Kidney (tissue), 22 donors: ENCODE measurements at places on chromosomes 4 and X.
A peak's percentile ranks its signal among the peaks of the same experiment; 100 is the strongest.

DNA sequence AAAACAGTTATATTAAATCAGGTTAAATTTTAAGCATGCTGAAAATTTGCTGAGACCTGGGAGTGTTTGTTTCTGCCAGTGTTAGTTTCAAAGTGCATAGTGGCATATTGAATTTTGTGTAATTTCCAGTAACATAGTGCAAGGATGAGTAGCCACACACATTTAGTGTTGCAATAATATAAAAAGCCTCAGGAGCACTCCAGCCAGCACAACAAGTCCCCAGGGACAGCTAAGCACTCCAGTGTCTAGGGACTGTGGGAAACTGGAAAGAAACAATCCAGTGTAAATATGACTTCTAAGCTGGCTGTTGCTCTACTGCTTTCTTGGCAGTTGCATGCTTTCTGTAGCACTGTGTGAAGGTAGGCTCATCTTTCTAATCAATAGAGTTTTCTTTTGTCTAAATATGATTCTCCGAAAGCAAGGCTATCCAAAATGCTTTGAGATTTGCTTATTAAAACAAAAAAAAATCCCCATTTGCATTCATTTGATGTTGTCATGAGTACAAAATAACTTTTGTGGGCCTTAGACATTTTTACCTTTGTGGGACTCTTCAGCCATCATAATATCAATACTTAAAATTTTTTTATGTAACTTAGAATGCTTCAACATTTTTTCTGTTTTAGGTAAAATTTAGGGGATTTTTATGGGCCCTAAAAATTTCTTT is 24.2 kb upstream of the CXCL2 start:
- no peak for DNase-seq

GRCh38 chr4:122928930-122929329 is 6.5 kb upstream of the NUDT6 start:
- no peak for DNase-seq

- DNase-seq = no peak
Measured at GRCh38 chr4:15706646-15707362, 3.9 kb downstream of the BST1 start.

- no peak for DNase-seq
Measured at GRCh38 chr4:186074189-186074588, 5.2 kb downstream of the TLR3 start.

- no peak for DNase-seq
Measured at GRCh38 chr4:84957514-84958420, 8.7 kb downstream of the WDFY3 start.

GRCh38 chr4:22969287-22969896 is 276.7 kb downstream of the GBA3 start:
- DNase-seq = no peak

GRCh38 chrX:135396566-135396965 is 25.2 kb upstream of the SMIM10L2A start:
- DNase-seq = no peak

DNA sequence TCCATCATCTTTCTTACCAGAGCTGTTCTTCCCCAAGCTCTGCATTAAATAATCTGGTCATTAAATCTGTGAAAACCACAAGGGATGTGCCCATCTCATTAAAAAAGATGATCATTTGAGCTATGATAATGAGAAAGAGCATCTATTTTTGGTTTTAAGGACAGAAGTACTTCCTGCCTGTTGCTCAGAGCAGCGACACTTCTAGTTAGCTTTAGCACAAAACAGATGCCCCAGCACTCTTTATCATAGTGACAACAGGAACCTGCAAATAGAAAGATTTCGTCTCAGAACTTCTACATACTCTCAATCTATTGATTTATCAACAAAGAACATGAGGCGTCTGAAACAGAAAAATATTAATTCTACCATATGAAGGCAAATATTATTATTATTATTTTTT is 140.1 kb downstream of the APBB2 start:
- DNase-seq = no peak

- DNase-seq = no peak
Measured at GRCh38 chr4:147735413-147736301, 3.8 kb downstream of the ARHGAP10 start.

DNA sequence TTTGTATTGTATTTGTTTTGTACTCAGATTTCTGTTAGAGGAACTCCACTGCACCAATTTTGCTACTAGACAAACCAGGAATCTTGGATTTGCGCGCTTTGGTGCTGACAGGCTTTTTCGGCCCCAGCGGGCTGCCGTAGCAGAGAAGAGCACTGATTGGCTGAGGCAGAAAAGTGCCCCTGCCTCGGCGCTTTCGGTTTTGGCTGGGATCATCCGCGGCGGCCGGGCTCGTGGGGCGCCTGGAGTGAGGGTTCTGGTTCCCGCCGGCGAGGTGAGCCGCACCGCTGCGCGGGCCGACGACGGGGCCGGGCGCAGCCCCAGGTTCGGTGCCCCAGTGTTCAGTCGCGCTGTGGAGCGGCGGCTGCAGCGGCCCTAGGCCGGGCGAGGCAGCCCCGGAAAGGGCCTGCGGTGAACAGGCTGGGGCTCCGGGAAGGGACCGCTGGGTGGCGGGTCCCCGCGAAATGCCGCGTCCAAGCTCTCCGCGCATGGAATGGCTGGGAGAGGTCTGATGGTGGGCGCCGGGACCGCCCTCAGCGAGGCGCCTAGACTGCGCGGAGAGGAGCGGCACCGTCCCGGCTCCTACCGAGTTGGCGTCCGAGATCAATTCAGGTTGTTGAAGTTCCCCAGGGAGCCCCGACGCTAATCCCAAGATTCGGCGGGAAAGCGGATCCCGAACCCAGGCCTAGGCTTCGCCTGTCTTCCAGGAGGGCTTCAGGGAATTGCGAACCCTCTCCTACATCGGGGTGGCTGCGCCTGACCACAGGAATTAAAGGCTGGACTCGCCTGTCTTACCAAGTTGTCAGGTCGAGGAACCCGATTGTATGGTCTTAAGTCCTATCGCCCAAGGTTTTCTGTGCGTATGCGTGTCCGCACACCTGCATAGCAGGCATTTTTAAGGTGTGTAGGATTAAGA is at the start of gene LSM6:
LSM6 (plus strand) TSS at position 178 of the 913 bp plus-strand sequence. CDS start 7,204 bp downstream, outside the sequence.
- peak; percentile 87 for DNase-seq

DNA sequence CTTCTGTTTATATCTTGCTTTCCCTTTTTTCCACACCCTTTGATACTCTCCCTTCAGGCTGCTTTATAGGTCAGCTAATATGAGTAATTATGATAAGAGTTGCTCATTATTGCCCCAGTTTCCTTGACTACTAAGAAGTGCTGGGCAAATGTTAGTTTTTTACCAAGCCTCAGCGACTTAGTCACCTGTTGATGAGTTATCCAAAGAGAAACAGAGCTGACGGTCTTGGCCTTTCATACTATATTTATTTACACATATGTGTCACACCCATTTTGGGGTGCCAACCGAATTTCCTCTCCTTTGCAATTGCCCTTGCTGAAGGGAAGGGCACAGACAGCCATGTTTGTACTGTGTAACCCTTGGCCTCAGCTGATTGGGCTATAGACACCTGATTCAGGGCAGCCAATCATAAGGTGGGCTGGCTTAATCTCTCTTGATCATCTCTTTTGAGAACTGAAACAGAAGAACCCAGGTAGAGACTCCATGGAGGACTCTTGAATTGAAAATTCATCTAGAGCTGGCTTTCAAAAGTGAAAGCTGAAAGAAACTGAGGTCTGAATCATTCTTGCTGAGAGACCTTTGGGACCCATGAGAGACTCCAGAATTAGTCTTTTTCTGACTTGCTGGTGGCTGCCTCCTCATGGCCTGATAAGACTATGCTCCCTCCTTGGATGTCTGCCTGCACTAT is 111.7 kb upstream of the RPS6KA3 start:
- DNase-seq = no peak

DNA sequence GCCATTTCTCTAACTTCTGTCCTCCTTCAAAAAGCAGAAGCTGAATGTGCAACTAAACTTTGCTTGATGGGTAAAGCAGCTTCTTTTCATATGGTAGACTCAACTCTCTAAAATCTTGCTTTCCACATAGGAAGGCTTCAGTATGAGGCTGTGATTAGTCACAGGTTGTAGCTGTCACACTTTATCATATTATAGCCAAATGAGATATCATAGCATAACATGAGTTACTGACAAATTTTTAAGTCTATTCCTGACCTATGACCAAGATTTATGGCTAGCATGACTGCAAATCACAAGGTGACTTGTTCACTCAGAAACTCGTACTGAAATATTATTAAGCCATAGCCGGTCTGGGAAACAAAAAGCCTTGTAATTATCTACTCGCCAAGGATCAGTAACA is 998.6 kb downstream of the RPA4 start:
- no peak for DNase-seq

DNA sequence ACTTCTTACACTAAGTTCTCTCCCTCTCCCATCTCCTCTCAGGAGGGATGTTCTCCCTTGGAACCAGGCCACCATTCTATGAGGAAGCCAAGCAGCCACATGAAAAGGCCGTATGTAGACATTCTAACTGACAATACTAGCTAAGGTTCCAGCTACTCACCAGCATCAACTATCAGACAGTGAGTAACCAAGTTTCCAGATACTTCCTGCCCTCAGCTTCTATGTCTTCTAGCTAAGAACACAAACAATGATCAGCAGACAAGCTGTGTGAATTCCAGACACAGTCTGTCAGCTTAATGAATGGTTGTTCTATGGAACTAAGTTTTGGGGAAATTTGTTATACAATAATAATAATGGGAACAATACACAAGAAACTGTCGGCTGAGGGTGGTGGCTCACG is 50.8 kb downstream of the SMIM14 start:
- no peak for DNase-seq

- DNase-seq = no peak
Measured at GRCh38 chr4:122663814-122664610, 43.1 kb upstream of the IL21 start.
